ENCODE measurements at places on chromosomes 16 and 17.

GRCh38 chr17:27216836-27217235 lies 77.1 kb upstream of the WSB1 start:
- DNase-seq = no peak

GRCh38 chr17:77691216-77692085 lies 267.1 kb upstream of the TNRC6C start:
- DNase-seq = no peak

GRCh38 chr17:27993161-27993695 lies 49.2 kb upstream of the NLK start:
- DNase-seq = no peak

DNA sequence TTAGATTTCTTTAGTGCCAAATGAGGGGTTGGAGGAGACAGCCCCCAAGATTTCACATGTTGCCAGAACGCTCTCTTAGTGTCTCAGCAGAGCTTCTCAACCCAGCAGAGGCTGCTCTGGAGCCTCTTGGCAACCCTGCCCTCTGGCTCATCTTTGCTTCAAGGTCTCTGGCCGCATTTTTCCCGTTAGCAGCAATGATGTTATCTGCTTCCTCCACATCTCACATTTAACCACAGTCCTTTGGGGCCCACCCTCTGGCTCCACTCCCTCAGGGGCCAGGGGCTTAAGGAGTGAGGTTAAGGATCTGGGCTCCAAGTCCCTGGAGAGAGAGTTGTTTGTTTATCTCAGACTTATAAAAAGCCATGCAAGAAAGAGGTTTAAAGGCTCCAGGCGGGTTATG lies 3.3 kb upstream of the XYLT1 start:
- no peak for DNase-seq

DNA sequence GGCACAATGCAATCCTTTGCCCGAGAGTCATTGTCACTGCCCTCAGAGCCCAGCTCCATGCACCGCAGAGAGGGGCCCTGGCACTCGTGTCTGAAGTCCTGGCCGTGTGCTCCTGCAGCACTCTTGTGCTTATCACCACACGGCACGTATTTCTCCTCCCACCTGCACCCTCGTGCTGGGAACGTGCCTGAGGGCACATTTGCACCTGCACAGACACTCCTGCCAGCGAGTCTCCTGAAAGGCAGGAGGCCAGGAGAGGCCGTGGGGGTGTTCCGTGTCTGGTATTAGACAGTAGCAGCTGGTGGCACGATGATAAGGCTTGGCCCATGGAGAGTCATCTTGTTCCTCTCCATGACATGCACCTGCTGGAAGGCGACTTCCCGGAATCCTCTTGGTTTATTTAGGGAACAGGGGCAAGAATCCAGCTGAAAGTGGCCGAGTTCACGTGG lies 3.4 kb upstream of the ACSF3 start:
- no peak for DNase-seq

GRCh38 chr17:40095351-40095943 lies 4.9 kb downstream of the NR1D1 start:
- DNase-seq = no peak

- DNase-seq = no peak
These were observed at the start of gene CCL18 for GRCh38 chr17:36063786-36064541. TSS of gene CCL18 (plus strand) at chr17:36064272. CDS start at chr17:36064343, 71 bp downstream.

- no peak for DNase-seq
These were observed 41.0 kb downstream of the STAT3 start for GRCh38 chr17:42347198-42347597.

DNA sequence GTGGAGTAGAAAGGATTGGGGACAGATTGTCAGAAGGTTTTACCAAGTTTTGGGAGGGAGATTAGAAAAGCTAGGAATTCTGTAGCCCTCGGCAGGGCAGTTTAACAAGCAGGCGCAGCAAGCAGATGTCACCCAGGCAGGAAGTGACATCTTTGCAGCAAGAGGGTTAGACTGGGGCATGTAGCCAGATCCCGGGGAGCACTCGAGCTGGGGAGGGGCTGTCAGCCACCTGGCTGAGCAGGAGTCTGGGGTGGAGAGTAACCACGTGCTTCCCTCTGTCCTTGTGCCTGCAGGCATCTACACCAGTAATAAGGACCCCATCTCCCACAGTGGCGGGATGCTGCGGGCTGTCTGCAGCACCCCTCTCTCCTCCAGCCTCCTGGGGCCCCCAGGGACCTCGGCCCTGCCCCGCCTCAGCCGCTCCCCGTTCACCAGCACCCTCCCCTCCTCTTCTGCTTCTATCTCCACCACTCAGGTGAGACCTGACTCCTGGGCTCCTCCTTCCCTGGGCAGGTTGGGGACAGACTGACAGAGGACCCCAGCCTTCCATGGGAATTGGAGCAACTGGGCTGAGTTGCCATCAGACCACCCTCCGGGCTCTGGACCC lies 12.2 kb downstream of the MLLT6 start:
- DNase-seq = no peak

- no peak for DNase-seq
These were observed 13.2 kb downstream of the GABARAPL2 start for GRCh38 chr16:75579281-75579834.

GRCh38 chr16:79672524-79672923 lies 72.0 kb upstream of the MAF start:
- no peak for DNase-seq

- DNase-seq = no peak
These were observed 335.1 kb downstream of the GRIN2A start for GRCh38 chr16:9847146-9847545.

- peak; percentile 47 for DNase-seq
These were observed 2.5 kb upstream of the RAB11FIP4 start for GRCh38 chr17:31388770-31389656.

- no peak for DNase-seq
These were observed 4.4 kb downstream of the NECAB2 start for GRCh38 chr16:83972256-83973008.

GRCh38 chr16:66273644-66274334 lies 92.7 kb upstream of the CDH5 start:
- peak; percentile 60 for DNase-seq

DNA sequence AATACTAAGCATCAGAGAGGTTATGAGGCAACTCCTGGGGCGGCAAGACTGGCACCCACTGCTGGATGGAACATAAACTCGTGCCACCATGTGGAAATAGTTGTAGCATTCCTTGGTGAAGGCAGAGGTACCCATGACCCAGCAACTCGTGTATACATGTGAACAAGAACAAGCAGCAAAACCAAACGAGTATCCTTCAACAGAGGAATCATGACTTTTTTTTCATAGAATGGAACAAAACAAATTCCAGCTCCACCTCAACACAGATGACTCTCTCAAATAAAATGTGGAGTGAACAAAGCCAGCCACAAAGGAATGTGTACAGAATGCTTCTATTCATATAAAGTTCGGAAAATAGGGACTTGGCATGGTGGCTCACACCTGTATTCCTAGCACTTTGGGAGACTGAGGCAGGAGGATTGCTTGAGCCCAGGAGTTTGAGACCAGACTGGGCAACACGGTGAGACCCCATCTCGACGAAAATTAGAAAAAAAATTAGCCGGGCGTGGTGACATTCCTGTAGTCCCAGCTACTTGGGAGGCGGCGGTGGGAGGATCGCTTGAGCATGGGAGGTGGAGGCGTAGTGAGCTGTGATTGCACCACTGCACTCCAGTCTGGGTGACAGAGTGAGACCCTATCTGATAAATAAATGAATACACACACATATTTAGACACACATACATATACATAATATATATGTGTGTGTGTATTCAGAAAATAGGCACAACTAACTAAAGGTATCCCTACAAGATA lies 35.3 kb downstream of the B9D1 start:
- DNase-seq = no peak

- no peak for DNase-seq
These were observed 17.5 kb upstream of the SPNS2 start for GRCh38 chr17:4480929-4481898.

- DNase-seq = no peak
These were observed 28.6 kb downstream of the NECAB2 start for GRCh38 chr16:83996481-83997252.

DNA sequence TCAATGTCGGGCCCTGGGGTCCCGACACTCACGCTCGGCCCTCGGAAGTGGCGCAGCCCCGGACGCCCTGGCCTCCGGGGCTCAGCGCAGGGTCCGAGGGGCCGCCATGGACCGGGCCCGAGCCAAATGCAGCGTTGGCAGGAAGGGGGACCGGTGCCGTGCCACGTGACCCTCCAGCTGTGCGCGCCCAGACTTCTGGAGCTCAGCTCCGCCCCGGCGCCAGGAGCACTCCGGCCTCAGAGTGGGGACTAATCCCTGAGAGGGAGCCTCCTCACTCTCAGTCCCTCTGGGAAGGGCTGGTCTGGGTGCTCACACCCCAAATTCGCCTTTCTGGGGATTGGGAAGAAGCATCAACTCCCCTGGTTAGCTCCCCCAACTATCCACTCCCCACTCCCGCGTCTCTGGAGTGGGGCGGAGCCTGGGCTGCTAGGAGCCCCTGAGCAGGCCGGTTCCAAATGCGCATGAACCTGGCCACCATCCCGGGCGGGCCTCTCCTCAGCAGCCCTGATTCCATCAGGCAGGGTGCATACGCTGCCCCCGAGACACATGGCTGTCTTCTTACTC lies at the start of gene B3GNT9:
TSS of gene B3GNT9 (minus strand) at position 166 of the 564 bp plus-strand sequence. CDS start 513 bp downstream, outside the sequence.
- DNase-seq = peak; percentile 69

DNA sequence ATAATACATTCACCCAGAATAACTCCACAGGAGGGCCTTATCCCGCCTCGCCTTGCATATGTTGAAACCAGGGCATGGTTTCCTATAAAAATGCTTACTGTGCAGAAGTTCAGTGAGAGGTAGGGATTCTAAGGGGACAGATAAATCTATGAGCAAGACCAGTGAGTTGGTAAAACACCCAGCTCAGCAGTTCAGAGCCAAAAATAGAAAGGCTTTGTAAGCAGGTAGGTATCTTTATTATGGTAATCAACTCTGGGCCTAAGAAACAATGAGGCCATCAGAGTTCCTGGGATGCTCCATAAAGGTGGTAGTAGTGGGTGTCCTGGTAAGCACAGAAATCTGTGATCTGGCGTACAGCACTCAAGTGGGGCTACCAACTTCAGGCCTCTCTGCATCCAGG lies 549.4 kb upstream of the CDH5 start:
- DNase-seq = no peak

- no peak for DNase-seq
These were observed 7.6 kb downstream of the SCPEP1 start for GRCh38 chr17:56985371-56986162.

- DNase-seq = peak; percentile 30
These were observed 1.2 kb upstream of the YPEL2 start for GRCh38 chr17:59330053-59330942.

All from WERI-Rb-1 (cell line).